HT1080 (cell line): ENCODE measurements at places on chromosomes 4 and X. TPM values are rescaled to one million over a fixed set of nuclear protein-coding genes. Genes with fewer than 3 reads are reported as not detected.

DNA sequence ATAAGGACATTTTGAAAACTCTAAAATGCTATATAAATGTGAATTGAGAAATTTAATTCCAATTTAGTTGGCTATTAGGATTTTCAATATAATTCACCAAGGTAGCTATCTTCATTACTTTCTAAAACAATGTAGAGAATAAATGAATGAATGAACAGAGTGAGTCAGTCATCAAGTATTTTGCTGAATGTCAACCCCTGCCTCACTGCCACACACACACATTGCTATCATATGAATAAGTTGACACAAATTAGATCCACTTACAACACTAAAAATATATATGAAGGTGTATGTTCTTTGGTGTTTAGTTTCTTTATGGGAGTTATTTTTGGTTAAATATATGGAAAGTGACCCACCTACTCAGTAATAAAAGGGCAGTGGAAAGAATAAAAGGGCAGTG, 141.4 kb upstream of the SMIM10 start:
- DNase-seq, result peak; percentile 69

- no peak for DNase-seq
Observed at GRCh38 chrX:2503591-2504500, 3.1 kb upstream of the DHRSX start.

DNA sequence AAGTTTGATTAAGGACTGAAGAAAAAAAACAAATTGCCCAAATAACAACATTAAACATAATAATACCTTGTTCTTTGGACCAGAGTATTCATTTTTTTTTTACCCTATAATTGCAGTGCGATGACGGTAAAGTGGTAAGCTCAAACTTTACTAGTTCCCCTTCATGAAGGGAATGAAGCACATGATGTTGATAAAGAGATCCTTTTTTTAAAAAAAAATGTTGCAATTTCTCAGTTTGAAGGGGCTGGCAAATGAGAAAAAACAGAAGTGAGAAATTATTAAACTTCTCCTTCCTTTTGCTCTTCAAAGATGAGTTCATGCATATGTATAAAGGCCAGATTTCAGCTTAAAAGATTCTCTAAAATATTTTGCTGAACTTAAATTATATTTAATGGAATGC, 231.7 kb downstream of the C4orf33 start:
- no peak for DNase-seq

The CLCN4 gene
- 0.03 and 0.08 TPM in 2 replicates for total RNA-seq

The STPG2 gene
- total RNA-seq, result 0.03 TPM in 1 of 2 replicates, not detected in the other

DNA sequence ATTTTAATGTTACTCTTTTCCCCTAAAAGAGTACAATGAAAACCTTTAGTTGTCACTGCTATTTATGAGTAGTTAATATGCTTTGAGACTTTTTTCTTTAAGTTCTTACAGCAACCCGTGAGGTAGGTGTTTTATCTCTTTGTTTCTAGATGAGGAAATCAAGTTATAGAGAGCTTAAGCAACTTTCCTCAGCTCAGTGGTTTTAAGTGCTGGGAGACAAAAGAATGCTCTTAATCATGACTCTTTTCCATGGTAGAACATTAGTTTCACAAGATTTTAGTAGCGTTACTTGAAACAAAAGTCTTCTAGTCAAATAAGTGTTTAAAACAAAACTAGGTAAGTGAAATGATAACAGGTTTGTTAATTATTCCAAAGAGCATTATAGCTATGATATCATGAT, 354.7 kb upstream of the PITX2 start:
- DNase-seq, result no peak

DNA sequence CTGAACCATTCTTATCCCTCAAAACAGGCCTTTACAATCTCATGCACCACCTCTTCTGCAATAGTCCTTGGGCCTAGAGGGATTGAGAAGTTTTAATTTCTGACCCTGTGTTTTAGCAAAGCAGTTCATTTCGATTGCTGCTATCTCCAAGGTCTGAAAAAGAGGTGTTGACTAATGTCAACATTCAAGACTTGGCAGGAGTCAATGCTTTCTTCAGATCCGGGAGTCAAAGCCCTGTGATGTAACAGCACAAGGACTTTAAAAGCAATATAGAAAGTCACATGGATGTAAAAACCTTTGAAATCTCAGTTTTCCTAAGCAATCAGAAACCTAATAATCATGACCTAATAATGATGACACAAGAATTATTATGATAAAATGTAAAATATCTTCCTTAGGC, 133.8 kb downstream of the ADAM29 start:
- no peak for DNase-seq

The HSD17B11 gene
- 10.9 and 13.6 TPM in 2 replicates for total RNA-seq

- DNase-seq, result no peak
Observed at GRCh38 chr4:71095545-71095944, 102.1 kb downstream of the DCK start.

- no peak for DNase-seq
Observed at GRCh38 chr4:157502656-157503055, 282.1 kb downstream of the GRIA2 start.

DNA sequence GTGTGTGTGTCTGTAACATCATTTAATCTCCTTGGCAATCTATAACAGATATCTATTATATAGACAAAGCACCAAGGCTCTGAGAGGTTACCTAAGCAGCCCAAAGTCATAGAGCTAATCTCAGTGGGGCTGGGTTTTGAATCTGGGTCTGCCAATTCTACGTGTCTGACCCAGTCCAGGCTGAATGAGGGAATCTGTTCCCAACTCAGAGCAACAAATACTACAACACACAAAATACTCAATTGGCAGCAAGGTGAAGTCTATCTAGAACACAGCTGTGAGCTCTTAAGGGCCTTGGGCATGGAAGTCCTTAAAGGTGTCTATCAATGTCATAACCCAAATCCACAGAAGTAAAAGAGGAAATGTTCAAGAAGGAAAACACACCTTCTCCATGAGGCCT, 47.5 kb upstream of the NAP1L5 start:
- DNase-seq, result no peak

GRCh38 chr4:86032476-86033022, 327.3 kb downstream of the MAPK10 start:
- peak; percentile 77 for DNase-seq

DNA sequence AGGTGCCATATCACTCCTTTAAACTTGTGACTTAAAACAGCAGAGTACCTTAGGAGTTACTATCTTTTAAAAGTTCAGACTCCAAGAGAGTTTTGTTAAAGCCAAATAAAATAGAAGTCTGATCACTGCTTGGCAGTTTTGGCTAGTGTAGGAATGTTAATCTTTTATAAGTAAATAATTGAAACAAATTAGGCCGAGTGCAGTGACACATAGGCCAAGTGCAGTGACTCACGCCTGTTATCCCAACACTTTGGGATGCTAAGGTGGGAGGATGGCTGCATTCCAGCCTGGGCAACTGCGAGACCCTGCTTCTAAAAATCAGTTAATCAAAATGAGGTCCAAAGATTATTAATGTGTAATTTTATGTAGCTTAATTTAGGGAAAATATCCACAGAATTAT, 37.2 kb downstream of the WDR44 start:
- DNase-seq, result no peak

GRCh38 chrX:37926700-37927099, 79.3 kb upstream of the DYNLT3 start:
- DNase-seq, result no peak

The GAB3 gene
- total RNA-seq, result 6.9 and 17.5 TPM in 2 replicates

DNA sequence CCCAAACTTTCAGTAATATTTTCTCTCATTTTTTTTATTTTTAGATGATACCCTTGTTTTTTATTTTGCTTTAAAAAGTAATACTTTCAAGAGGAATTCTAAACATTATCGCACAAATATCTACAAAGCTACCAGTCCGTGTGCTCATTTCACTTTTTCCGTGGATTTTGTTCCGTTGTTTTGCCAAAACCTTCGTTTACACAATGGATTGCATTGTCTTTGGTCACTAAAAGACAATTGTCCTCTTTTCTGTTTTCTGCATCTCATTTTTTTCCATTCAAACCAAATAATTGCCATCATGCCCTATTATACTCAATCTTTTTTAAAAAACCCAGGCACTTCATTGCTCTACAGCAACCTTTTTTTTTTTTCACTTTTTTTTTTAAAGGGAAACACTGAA, 214.9 kb downstream of the CXXC4 start:
- no peak for DNase-seq

GRCh38 chr4:139015948-139016471, 429 bp downstream of the NOCT start:
- DNase-seq, result peak; percentile 26
